ENCODE measurements at places on chromosomes 16 and 17. TPM values are rescaled to one million over a fixed set of nuclear protein-coding genes. Genes with fewer than 3 reads are reported as not detected.

Gene CCL8
- not detected for total RNA-seq

Gene KRTAP4-9
- not detected for total RNA-seq

Gene ADAMTS18
- total RNA-seq, result not detected

Gene CCL1
- total RNA-seq, result not detected

Gene C16orf86
- total RNA-seq, result 5.8 TPM

Gene RRAD
- total RNA-seq, result 0.61 TPM

DNA sequence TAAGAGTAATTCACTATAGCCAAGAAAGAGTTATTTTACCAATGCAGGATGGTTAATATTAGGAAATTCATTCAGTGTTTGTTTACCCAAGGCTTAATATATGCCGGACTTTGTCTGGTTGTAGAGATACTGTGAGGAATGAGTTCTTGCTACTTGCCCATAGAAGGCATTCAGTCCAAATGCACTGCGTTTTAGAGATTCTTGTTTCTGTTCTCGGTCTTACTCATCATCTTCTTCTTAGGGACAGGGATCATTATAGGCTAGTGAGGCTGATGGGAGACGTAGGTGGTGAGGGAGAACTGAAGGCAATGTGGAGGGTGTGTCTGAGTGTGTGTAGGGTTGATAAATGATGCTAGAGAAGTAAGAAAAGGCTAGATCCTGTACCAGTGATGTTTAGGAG, 90.7 kb downstream of the OR1D5 start:
- no peak overlapping the region for H3K4me3 ChIP-seq
- no peaks in the 10 kb centered on the region for H3K4me1 ChIP-seq
- no peak for DNase-seq

DNA sequence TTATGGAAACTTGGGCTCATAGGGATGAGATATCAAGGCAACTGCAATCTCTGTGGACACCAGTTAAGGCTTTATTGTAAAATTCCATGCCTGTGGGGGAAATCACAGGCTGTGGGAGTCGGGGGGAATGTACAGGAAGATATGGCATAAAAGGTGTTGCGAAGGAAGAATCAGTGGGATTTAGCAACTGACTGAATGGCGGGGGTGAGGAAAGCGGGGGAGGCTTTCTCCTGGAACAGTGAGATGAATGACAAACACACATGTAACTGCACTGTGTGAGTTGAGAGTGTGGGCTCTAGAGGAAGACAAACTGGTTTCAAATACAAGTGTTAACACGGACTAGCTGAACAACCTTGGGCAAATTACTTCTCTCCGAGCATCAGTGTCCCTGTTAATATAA, 143.7 kb downstream of the PRKCB start:
- DNase-seq, result no peak
- H3K27ac ChIP-seq, result no peak overlapping the region
- H3K27me3 ChIP-seq, result no peaks in the 10 kb centered on the region
- no peak overlapping the region for H3K4me3 ChIP-seq
- H3K4me1 ChIP-seq, result peaks cover 26% of the 10 kb centered on the region
- peaks cover 7% of the 10 kb centered on the region for H3K36me3 ChIP-seq

DNA sequence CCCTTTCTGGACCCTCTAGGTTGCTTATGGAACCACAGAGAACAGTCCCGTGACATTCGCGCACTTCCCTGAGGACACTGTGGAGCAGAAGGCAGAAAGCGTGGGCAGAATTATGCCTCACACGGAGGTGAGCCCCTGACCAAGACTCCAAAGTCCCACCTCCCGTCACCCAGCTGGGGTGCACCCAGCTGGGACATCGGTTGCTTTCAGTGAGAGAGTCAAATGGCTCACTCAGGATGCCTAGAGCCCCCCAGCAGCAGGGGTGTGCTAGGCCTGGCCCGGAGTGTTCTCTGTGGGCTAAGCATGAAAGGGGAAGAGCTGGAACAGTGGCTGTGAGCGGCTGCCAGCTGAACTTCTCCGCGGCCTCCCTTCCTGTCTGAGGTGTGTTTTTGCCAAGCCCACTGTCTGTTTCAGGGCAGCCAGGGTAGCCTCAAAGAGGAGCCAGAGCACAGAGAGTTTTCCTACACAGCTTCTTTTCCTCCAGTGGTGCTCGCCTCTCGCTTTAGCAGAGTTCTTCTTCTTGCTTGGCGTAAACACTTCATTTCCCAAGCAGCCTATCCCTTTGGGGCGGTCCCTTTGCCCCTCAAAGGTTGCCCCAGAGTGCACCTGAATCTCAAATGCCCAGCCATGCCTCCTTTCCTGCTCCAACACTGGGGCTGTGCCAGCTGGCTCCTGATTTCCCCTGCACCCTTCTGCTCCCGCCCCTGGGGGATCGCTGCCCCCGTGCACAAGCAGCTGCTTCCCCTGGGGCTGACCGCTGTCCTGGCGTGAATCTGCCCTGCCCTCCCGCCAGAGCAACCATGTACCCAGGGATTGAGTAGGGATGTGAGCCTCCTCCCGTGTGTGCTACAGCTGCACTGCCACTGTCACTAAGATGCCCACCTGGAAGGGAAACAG, 2.6 kb upstream of the CHAD start:
- H3K4me3 ChIP-seq, result no peak overlapping the region
- H3K27me3 ChIP-seq, result peaks cover 12% of the 10 kb centered on the region

DNA sequence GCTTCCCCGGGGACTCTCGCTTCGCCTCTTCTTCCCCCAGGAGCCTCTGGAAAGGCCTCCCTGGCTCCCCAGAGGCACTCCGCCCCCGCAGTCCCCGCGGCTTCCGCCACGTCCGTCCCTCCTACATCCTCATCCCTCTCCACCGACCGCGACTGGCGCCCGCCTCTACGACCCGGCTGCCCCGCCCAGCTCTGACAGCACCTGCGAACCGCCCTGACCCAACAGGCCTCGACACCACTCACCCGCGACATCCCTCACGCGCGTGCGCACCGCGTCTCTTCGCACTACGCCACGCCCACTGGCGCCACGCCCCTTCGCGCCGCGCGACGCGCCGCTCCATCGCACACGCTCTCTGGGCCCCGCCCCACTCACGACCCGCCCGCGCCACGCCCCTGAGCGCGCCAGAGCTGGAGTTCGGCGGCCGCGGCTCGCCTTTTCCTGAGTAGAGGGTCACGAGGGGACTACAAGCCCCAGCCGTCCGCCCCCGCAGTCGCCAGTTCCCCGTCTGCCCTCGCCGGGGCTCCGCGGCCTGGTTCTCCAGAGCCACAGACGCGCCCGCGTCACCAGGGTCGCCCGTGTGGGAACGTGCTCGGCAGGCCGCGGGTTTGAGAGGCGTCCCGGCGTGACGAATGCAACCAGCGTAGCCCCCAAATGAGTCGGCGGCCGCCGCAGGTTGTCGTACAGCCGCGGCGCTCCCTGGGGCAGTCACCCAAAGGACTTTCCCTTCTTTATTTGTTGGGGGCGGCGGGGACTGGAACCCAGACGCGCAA, 56.2 kb upstream of the LRRC37A3 start:
- peaks cover 11% of the 10 kb centered on the region for H3K36me3 ChIP-seq
- H3K27me3 ChIP-seq, result no peaks in the 10 kb centered on the region
- H3K27ac ChIP-seq, result peak overlapping the region; percentile 98
- peaks cover 28% of the 10 kb centered on the region for H3K4me1 ChIP-seq
- peak overlapping the region; percentile 98 for H3K4me3 ChIP-seq

GRCh38 chr17:49753959-49754391, 10.0 kb downstream of the FAM117A start:
- peaks cover 47% of the 10 kb centered on the region for H3K4me1 ChIP-seq
- no peak overlapping the region for H3K4me3 ChIP-seq
- no peak overlapping the region for H3K27ac ChIP-seq
- DNase-seq, result no peak
- H3K27me3 ChIP-seq, result no peaks in the 10 kb centered on the region

DNA sequence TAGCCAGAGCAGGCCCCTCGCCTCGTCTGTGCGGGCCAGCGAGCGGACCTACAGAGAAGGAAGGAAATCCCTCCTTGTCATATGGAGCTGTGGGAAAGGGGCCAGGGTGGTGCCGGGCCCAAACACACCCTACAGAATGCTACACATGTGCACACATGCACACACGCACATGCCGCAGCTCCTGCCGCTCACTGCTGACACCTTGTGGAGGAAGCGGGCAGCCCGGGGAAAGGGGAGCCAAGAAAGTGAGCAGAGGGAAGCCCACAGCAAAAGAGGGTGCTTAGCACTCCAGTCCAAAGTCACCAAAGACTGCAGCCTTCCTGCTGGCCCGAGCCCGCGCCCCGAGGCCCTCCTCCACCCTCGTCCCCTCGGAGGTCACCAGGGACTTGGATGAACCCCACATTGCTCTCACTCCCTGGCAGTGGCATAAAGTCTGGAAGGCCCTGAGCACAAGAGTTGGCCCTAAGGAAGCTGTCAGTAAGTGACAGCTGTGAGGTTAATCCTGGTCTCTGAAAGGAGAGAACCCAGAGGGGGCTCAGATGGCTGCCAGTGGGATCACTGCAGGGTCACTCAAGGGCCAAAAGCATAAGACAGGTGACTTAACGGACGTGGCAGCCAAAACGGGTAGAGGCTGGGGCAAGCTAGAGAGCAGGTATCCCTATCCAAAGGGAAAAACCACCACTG, 68.2 kb downstream of the MYO18A start:
- H3K27ac ChIP-seq, result no peak overlapping the region
- no peak overlapping the region for H3K4me3 ChIP-seq
- H3K4me1 ChIP-seq, result peaks cover 5% of the 10 kb centered on the region
- H3K27me3 ChIP-seq, result no peaks in the 10 kb centered on the region
- peaks cover 4% of the 10 kb centered on the region for H3K36me3 ChIP-seq

- H3K27ac ChIP-seq, result no peak overlapping the region
- H3K27me3 ChIP-seq, result no peaks in the 10 kb centered on the region
- H3K36me3 ChIP-seq, result peaks cover 3% of the 10 kb centered on the region
These were observed 30.1 kb downstream of the VAC14 start for GRCh38 chr16:70770626-70771552.

DNA sequence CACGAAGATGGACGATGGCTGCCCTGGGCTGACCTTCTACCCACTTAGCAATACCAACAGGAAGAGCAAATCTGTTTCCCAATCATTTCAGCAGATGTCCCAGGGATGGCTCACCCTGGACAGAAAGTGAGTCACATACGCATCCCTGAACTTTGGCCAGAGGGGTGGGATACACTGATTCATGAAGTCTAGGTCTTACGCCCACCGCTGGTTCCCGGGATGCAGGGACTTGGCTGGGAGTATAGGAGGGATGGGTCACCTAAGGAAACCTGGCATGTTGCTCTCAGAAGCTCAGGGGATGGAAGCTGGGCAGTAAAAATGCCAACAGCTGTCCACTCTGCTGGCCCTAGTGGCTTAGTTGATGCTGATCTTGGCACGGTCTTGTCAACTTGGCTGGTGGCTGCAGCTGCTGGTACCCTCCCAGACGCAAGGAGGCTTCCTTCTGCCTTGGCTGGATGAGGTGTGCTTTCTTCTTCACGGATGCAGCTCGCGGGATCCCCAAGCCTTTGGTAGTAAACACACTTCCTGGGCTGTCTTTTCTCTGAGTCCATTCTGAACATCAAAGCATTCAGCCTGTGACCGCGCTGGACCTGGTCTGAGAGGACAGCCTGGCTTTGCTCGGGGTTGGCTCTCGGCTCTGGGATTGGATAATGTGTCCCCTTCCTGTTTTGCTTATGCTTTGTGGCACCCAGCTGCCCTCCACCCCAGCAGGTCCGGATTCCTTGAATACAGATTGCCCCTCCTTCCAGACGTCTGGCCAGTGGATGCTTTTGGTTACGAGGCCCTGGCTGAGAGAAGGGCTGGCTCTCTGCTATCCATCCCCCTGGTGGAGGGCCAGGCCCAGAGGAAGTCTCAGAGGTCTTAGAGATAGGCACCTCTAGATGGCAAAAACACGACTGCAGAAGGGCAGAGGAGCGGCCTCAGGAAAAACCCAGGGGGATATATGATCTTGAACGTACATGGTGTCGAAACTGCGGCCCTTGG, 71.5 kb downstream of the RAP1GAP2 start:
- H3K27ac ChIP-seq, result no peak overlapping the region
- no peak for DNase-seq
- no peaks in the 10 kb centered on the region for H3K36me3 ChIP-seq
- H3K27me3 ChIP-seq, result no peaks in the 10 kb centered on the region

- H3K36me3 ChIP-seq, result peaks cover 16% of the 10 kb centered on the region
- peaks cover 10% of the 10 kb centered on the region for H3K4me1 ChIP-seq
- H3K27me3 ChIP-seq, result no peaks in the 10 kb centered on the region
- no peak overlapping the region for H3K4me3 ChIP-seq
These were observed 85.2 kb downstream of the SPAG9 start for GRCh38 chr17:51035431-51035830.

DNA sequence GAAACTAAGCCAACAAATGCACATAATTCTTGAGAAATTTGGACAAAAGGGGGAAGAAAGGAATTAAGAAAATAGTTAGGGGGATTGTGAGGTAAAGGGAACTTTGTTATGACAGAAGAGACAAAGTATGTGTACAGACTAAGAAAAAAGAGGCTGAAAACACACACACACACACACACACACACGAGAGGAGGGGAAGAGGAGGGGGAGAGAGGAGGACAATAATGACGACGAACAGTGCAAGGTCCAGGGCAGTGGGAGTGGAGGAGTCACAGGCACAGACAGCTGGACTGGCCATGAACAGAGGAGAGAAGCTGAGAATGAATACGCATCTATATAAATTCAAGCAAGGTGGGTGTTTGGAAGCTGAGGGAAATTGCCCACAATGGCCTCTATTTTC, 44.6 kb downstream of the MARVELD3 start:
- no peak overlapping the region for H3K27ac ChIP-seq
- H3K4me3 ChIP-seq, result no peak overlapping the region
- peaks cover 2% of the 10 kb centered on the region for H3K4me1 ChIP-seq

- no peak overlapping the region for H3K4me3 ChIP-seq
- H3K27me3 ChIP-seq, result peaks cover 23% of the 10 kb centered on the region
- DNase-seq, result no peak
- no peaks in the 10 kb centered on the region for H3K4me1 ChIP-seq
- H3K36me3 ChIP-seq, result no peaks in the 10 kb centered on the region
These were observed 16.8 kb downstream of the TMEM100 start for GRCh38 chr17:55705847-55706246.

- H3K36me3 ChIP-seq, result peaks cover 2% of the 10 kb centered on the region
- peaks cover 18% of the 10 kb centered on the region for H3K4me1 ChIP-seq
- no peak for DNase-seq
- H3K27ac ChIP-seq, result peak overlapping the region; percentile 62
- H3K27me3 ChIP-seq, result no peaks in the 10 kb centered on the region
These were observed 572 bp downstream of the PGP start for GRCh38 chr16:2213817-2214718.

DNA sequence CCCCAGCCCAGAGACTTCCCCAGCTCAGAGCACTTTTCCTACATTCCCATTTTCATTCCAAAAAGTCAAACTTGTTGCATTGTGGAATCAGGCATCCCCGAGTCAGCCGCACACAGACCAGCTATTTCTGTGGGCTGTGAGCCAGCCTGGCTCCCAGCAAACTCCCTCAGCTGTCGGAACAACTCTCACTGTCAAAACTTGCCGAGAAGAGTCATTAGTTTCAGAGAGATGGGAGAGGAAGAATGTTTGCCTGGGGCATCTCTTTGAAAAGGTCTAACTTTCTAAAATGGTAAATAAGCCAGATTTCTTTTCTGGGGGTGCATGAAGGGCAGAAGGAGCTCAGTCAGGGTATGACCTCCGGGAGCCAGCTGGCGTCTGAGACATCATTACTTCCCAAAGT, 280.0 kb downstream of the TMEM114 start:
- DNase-seq, result no peak
- H3K4me3 ChIP-seq, result no peak overlapping the region
- no peaks in the 10 kb centered on the region for H3K36me3 ChIP-seq
- no peak overlapping the region for H3K27ac ChIP-seq

GRCh38 chr16:591231-591630, 1.4 kb downstream of the RAB40C start:
- H3K4me1 ChIP-seq, result peaks cover 19% of the 10 kb centered on the region
- DNase-seq, result no peak
- no peaks in the 10 kb centered on the region for H3K36me3 ChIP-seq
- peak overlapping the region; percentile 67 for H3K27ac ChIP-seq
- no peaks in the 10 kb centered on the region for H3K27me3 ChIP-seq
- H3K4me3 ChIP-seq, result peak overlapping the region; percentile 83

All from activated naive CD8-positive, alpha-beta T cell treated with anti-CD3 and anti-CD28 coated beads, Interleukin-2, amount 10 ng/mL, durations not matched to agents 7 days and 5 days (primary cell).